ENCODE measurements at places on chromosomes 3 and 15. TPM values are rescaled to one million over a fixed set of nuclear protein-coding genes. Genes with fewer than 3 reads are reported as not detected.

DNA sequence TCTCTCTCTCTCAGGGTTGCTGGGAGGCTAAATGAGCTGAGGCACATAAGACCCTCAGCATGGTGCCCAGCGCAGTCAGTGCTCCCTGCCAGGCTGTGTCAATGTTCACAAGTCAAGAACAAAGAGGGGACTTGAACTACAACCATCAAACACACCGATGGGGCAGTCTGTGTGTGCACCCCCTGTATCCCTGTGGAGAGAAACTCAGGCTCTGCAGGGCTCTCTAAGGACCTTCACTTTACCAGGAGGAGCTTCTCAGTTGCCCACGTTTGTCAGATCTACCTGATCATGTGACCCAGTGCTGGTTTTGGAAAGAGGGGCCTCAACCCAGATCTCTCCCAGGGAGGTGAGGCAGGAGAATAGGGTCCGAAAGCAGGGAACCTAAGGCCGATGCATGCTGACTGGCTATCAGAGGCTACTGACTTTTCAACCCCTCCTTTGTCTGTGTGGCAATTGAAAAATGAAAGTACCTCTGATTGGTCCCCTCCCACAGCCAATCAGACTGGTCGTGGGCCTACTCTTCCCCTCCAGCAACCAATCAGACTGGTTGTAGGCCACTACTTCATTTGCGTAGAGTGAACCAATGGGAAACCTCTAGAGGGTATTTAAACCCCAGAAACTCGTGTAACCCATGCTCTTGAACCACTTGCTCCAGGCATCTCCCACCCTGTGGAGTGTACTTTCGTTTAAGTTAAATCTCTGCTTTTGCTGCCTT, 34.0 kb downstream of the RHCG start:
- no peak for DNase-seq

DNA sequence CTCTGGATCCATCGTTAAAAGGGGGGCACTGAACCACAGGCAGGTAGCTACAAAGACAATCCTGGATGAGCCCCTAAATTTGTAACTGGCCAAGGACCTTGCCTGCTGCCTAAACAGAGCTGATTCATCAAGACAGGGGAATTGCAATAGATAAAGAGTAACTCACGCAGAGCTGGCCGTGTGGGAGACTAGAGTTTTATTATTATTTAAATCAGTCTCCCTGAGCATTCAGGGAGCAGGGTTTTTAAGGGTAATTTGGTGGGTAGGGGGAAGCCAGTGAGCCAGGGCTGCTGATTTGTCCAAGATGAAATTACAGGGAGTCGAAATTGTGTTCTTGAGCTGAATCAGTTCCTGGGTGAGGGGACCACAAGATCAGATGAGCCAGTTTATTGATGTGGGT, 885.1 kb upstream of the CADM2 start:
- no peak for DNase-seq

DNA sequence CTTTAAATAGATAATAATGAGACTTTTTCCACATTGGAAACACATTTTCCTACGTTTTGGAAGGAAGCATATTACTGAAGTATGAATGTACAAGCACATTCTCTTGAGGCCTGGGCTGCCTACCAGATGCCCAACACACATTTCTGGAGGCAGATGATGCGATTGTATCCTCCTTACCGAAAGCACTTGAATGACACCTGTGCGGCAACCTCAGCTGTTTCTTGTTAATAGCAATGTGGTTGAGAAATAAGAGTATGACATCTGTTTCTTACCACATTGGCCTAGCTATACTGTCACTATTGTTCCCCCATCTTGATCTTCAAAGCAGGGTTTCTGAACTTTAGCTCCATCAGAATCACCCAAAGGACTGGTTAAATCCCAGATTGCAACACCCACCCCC, 84.8 kb downstream of the ARPP21 start:
- DNase-seq = no peak

DNA sequence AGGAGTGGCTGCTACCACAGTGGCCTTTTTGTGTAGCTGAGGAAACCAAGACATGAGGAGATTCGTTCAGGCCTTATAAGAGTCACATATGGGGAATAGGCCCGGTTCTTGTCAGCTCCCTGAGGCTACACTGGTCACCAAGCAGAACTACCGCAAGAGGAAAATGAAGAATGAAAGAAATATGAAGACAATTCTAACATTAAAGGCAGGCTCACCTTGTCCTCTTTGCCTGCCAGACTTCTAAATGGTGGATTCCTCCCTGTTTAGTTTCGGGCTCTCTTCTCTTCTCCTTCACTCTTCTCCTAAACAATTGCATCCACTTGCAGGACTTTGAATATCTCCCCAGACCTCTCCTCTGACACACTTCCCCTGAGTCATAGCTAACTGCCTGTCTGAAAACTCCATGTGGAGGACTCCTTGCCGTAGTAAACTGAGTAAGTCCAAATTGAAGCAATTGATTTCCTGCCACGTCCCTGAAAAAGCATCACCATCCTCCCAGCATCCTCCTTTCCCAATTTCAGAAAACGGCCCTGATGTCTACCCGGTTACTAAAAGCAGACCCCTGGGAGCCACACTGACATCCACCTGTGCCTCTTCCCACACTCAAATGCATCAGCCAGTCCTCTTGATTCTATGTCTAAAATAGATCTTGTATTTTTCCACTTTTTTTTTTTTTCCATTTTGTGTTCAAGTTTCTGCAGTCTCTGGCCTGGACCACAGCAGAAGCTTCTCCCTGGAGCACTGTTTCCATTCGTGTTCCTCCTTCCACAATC, 30.3 kb upstream of the VEPH1 start:
- DNase-seq = no peak

DNA sequence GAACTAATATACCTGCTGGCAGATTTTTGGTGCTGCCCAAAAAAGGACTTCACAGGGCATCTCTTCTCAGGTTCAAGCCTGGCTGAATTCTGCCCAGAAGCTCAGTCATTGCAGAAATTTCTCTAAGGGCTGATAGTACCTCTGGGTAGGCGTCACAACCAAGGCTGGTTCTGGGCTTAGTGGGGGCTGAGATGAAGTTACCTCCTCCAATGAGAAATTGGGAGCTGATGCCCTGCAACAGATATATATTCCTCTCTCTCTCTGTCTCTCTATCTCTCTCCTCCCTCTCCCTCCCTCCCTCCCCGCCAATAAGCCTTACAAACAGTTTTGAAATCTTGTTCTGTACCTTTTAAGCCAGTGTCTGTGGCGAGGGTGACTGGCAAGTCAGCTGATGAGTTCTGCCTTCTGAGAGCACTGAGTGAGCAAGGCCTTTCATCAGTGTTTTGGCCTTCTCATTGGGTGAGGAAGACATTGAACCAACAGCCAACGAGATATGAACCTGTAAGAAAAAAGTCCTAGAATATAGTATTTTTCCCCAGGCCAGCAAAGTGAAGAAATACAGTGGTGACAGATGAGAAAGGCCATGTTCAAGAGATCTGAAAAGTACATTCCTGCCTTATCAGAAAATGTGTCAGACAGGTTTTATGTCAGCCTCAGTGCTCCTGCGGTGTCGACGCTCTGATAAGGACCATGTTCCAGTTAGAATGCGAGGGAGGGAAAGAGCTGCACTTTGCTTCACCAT, 45.5 kb downstream of the TMEM39A start:
- DNase-seq = no peak

The AADACL2 gene
- 0.26 TPM for total RNA-seq

The CEP97 gene
- total RNA-seq = 7.3 TPM

The LACTB gene
- 17.6 TPM for total RNA-seq

Measured in esophagus muscularis mucosa (tissue), 4 donors.